ENCODE measurements at places on chromosomes 2 and 18. TPM values are rescaled to one million over a fixed set of nuclear protein-coding genes. Genes with fewer than 3 reads are reported as not detected.

The CREG2 gene
- polyA plus RNA-seq: not detected

The ST6GAL2 gene
- not detected for polyA plus RNA-seq

GRCh38 chr18:74949611-74950010, 259.3 kb downstream of the PTGR3 start:
- no peak for DNase-seq

GRCh38 chr18:32379891-32380290, 90.8 kb downstream of the GAREM1 start:
- DNase-seq: no peak

GRCh38 chr2:20227894-20228505, 3.1 kb upstream of the SDC1 start:
- no peak for DNase-seq

All from K562 (cell line).